ENCODE measurements at places on chromosomes 12 and 14. TPM values are rescaled to one million over a fixed set of nuclear protein-coding genes. Genes with fewer than 3 reads are reported as not detected.

DNA sequence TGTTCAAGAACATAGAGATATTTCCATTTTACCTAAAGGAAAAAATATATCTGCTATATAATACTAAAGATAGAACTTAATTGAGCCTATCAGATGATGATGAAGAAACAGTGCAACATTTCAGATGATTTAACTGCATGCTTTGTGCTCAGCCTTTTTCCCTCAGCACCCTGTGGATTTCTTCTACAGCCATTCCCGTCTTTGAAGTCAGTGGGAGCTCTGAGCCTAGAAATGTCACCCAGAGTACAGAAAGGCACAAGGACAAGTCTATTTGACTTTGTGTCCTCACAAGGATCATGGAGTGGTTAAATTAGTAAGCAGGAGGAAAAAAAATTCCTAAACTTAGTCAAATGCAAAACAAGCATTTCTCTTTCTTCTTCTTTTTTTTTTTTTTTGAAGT is 994.0 kb upstream of the FLRT2 start:
- DNase-seq, result no peak

DNA sequence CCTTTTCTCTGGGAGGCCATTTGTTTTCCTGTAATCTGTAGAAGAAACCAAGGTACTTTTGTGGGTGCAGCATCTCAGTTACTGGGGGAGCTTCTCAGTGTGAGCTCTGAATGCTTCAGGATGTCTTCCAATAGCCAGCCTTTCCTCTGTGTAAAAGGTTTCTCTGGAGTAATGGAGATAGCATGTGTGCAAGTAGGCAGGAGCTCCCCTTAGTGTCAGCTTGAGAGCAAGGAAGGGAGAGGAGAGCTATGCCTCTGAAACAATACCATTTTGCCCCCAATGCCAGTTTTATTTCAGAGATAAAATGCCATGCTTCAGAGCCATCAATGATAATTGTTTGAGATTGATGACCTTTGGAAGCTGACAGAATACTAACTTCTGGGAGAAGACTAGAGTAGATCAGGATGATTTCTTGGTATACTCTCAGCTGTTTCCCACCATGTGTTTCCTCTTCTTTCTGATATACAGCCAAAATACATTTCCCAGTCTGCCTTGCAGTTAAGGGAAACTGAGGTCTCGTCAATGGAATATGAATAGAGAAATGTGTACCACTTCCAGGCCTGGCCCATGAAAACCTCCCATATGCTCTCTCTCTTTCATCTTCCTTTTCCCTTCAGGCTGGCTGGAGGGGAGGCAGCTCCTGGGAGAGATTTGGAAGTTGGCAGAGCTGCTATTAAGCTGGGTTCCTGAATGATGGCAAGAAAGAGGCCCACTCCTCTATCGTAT is 125.7 kb downstream of the CRADD start:
- no peak for DNase-seq

DNA sequence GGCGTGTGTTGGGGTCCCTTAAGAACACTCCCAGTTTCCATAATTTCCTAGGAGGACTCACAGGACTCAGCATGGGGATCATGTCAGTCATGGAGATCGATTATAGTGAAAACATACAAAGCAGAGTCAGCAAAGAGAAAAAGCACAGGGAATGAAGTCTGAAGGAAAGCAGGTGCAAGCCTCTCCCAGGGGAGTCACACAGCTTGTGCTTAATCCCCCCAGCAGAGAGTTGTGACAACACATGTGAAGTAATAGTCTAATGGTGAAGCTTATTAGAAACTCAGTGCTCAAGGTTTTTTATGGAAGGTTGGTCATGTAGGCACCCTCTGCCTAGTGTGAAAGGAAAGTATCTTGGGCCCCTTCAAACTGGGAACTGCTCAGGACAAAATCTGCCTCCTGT is 149.0 kb upstream of the SEL1L start:
- no peak for DNase-seq

DNA sequence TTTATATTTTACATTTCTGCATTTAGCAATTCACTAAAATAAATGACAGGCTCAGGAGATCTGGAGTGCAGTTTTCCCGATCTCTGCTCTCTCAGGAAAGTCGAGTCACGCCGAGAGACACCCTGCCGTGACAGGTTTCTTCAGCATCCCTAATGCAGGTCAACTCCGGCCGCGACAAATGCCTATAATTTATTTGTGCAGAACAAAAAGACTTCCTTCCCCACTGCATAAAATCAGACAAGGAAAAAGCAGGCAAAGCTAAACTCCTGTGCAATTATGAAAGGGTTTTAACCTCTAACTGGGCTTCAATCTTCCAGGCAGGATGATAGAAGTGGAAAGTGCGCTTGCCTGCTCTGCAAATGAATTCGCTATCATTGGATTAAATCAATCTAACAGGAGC is 28.1 kb downstream of the SPRING1 start:
- no peak for DNase-seq

GRCh38 chr14:21541413-21542074 is 15.4 kb upstream of the SALL2 start:
- DNase-seq, result no peak

DNA sequence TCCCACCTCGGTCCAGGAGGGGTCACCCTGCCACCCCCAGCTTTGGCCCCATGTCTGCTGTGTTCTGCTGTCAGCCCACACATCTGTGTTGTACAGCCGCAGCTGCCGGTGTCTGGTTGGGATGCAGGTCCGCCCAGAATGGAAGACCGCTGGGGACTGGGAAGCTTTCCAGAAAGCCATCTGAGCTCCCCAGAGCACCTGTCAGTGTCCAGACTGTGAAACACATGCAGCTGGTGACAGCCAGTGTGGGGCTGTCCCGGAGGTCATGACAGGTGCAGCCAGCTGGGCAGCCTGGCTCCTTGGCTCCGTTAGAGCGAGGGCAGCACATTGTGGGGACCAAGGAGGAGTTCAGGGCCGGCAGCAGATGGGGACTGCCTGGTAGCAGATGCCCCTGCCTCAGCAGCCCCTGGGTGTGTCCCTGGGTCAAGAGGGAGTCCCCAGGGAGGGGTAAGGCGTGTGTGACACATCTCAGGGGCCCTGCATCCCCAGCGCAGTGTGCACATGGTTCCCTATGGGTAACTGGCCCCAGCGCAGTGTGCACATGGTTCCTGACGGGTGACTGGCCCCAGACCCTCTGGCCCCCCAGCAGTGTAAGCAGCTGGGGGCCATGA is 16.4 kb downstream of the CEP170B start:
- no peak for DNase-seq

GRCh38 chr14:55801121-55801520 is 221.1 kb downstream of the KTN1 start:
- DNase-seq, result no peak

DNA sequence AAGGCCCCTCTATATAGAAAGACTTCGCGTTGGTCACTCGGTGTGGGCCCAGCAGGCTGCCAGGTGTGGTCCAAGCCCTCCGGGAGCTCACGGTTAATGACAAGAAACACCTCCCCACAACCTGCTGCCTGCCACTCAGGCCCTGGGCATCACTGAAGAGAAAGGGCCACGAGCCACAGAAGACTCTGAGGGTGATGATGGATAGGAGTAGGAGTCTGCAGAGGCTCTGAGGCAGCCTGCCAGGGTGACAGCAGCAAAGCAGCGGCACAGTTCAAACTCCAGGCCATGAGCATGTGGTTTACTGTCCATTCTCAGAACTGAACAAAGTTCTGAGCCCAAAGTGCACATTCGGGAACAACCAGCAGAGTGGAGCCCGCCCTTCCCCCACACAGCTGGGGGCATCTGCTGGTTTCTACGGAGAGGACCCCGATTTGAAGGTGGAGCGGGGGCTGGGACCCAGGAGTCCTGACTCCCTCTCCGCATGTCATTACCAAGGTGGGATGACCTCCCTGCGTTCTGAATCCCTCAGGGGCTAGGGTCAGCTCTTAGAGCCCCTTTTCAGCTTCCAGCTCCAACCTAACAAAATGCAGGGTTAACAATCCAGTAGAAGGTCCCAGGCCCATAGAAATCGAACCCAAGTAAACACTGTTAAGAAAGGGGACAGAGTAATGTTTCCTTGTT is 65.8 kb downstream of the VWF start:
- DNase-seq, result no peak

- no peak for DNase-seq
Measured at GRCh38 chr12:53722450-53723041, 4.7 kb downstream of the CALCOCO1 start.

The LBHD2 gene
- total RNA-seq, result not detected

The KRT3 gene
- not detected for total RNA-seq

The RILPL2 gene
- 8.9 TPM for total RNA-seq

The CCDC177 gene
- total RNA-seq, result not detected

The OR4K17 gene
- not detected for total RNA-seq

The AQP6 gene
- total RNA-seq, result not detected

The PKP2 gene
- total RNA-seq, result 17.2 TPM

Measured in omental fat pad (tissue), 4 donors.